ENCODE measurements at places on chromosomes 4 and X. TPM values are rescaled to one million over a fixed set of nuclear protein-coding genes. Genes with fewer than 3 reads are reported as not detected.
A peak's percentile ranks its signal among the peaks of the same experiment; 100 is the strongest.

The UNC5C gene
- total RNA-seq, result not detected

The ADAD1 gene
- not detected for total RNA-seq

The SHROOM2 gene
- total RNA-seq, result 0.08 TPM

The ANKRD17 gene
- total RNA-seq, result 88.6 TPM

The SLC6A8 gene
- total RNA-seq, result 4.1 TPM

The MANBA gene
- 14.7 TPM for total RNA-seq

The OTC gene
- not detected for total RNA-seq

GRCh38 chrX:153836921-153837320 is 6.6 kb upstream of the PDZD4 start:
- H3K27me3 ChIP-seq, result no peaks in the 10 kb centered on the region
- DNase-seq, result no peak

GRCh38 chrX:72620550-72621145 is 48.0 kb upstream of the HDAC8 start:
- no peaks in the 10 kb centered on the region for H3K4me1 ChIP-seq
- peak overlapping the region; percentile 74 for H3K4me3 ChIP-seq
- H3K36me3 ChIP-seq, result no peaks in the 10 kb centered on the region

GRCh38 chrX:31609130-31609529 is 537.3 kb upstream of the FTHL17 start:
- H3K4me3 ChIP-seq, result no peak overlapping the region
- H3K27me3 ChIP-seq, result no peaks in the 10 kb centered on the region
- DNase-seq, result no peak

DNA sequence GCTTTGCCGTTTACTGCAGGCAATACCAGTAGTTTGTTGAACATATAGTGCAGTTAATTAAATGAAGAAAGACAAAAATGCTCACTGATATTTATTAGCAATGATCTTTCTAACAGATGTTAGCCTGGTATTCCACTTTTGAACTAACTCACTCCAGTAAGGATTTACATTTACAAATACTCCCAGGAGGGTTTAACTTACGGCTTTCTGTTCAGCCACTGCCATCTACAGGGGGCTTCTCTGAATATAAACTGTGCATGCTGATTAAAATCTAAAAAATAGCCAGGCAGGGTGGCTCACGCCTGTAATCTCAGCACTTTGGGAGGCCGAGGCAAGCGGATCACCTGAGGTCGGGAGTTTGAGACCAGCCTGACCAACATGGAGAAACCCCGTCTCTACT is 2.2 kb upstream of the SRD5A3 start:
- H3K27me3 ChIP-seq, result no peaks in the 10 kb centered on the region
- H3K36me3 ChIP-seq, result no peaks in the 10 kb centered on the region
- no peak overlapping the region for H3K4me3 ChIP-seq
- no peak overlapping the region for H3K27ac ChIP-seq

GRCh38 chrX:1358793-1359476 is 22.4 kb downstream of the IL3RA start:
- no peak overlapping the region for H3K4me3 ChIP-seq
- peak overlapping the region; percentile 14 for H3K27ac ChIP-seq
- no peaks in the 10 kb centered on the region for H3K27me3 ChIP-seq
- peaks cover 15% of the 10 kb centered on the region for H3K36me3 ChIP-seq
- no peak for DNase-seq

DNA sequence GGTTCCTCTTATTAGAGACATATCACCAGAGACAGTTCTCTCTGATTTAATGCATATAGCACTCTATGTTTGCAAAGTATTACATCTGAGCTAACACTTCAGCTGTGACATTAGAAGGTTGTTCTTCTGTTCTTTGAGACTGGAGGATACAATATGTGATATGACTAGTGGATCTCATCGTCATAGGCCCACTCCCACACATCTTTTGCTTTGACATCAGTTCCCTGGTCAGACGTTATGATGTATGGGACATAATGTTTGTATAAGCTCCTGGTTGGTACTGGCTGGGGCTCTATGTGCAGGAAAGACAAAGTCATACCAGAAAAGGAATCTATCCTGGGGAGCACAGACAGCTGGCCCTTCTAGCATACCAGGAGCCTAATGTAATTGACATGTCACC is 57.7 kb upstream of the MAML3 start:
- peaks cover 38% of the 10 kb centered on the region for H3K27me3 ChIP-seq
- H3K36me3 ChIP-seq, result no peaks in the 10 kb centered on the region
- H3K4me3 ChIP-seq, result no peak overlapping the region
- no peaks in the 10 kb centered on the region for H3K4me1 ChIP-seq
- DNase-seq, result no peak
- no peak overlapping the region for H3K27ac ChIP-seq

DNA sequence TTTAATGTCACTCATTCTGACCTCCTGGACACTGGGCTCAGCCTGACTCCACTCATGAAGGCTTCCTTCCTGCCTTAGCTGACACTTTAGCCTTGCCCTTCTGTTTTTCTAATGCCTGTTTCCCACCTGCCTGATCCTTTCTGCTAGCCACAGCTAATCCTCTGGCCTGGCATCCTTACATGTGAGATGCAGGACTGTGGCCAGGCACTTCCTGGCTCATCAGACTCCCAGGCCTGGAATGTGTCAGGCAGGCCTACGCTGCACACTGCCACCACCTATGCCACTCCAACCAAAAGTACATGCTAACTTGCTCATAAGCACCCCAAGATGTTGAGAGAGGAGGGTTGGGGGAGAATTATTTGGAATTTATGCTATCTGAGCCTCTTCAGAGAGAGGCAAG is 138.8 kb upstream of the NALF2 start:
- no peak for DNase-seq
- H3K4me1 ChIP-seq, result no peaks in the 10 kb centered on the region
- no peak overlapping the region for H3K27ac ChIP-seq
- no peaks in the 10 kb centered on the region for H3K36me3 ChIP-seq
- H3K27me3 ChIP-seq, result no peaks in the 10 kb centered on the region

- H3K27me3 ChIP-seq, result no peaks in the 10 kb centered on the region
- H3K27ac ChIP-seq, result peak overlapping the region; percentile 73
- H3K4me1 ChIP-seq, result peaks cover 54% of the 10 kb centered on the region
- peaks cover 28% of the 10 kb centered on the region for H3K36me3 ChIP-seq
- peak overlapping the region; percentile 86 for H3K4me3 ChIP-seq
- DNase-seq, result no peak
Observed at GRCh38 chrX:71543316-71543715, 10.4 kb downstream of the OGT start.

- no peak overlapping the region for H3K27ac ChIP-seq
- H3K4me3 ChIP-seq, result no peak overlapping the region
- DNase-seq, result no peak
- H3K27me3 ChIP-seq, result peaks cover 17% of the 10 kb centered on the region
- peaks cover 5% of the 10 kb centered on the region for H3K4me1 ChIP-seq
Observed at GRCh38 chr4:183831026-183831446, 74.1 kb upstream of the STOX2 start.

GRCh38 chr4:56530269-56531148 is 24.9 kb downstream of the ARL9 start:
- H3K4me1 ChIP-seq, result no peaks in the 10 kb centered on the region
- no peaks in the 10 kb centered on the region for H3K27me3 ChIP-seq
- no peak overlapping the region for H3K4me3 ChIP-seq
- no peak overlapping the region for H3K27ac ChIP-seq
- no peaks in the 10 kb centered on the region for H3K36me3 ChIP-seq
- peak; percentile 86 for DNase-seq

DNA sequence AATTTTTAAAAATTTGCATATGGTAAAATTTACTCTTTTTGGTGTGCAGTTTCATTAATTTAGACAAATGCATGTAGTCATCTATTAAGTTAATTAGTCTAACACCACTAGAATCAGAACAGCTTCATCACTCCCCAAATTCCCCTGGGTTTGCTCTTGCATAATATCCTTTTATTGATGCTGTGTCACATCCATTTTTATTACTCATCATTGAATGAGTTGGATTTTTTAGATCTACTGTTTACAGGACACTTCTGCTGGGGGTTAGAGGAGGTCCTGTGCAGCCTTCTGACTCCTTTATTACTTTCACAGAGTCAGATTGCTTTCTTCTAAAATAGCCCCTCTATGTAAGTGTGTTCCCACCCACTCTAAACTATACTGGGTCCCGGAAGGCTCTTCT is 65.9 kb downstream of the MTHFD2L start:
- DNase-seq, result no peak
- no peaks in the 10 kb centered on the region for H3K27me3 ChIP-seq
- peak overlapping the region; percentile 23 for H3K27ac ChIP-seq

GRCh38 chr4:1246901-1247863 is 1.7 kb downstream of the CTBP1 start:
- H3K36me3 ChIP-seq, result no peaks in the 10 kb centered on the region
- H3K27ac ChIP-seq, result peak overlapping the region; percentile 86
- peaks cover 47% of the 10 kb centered on the region for H3K4me1 ChIP-seq
- peak overlapping the region; percentile 96 for H3K4me3 ChIP-seq
- DNase-seq, result peak; percentile 67
- no peaks in the 10 kb centered on the region for H3K27me3 ChIP-seq

DNA sequence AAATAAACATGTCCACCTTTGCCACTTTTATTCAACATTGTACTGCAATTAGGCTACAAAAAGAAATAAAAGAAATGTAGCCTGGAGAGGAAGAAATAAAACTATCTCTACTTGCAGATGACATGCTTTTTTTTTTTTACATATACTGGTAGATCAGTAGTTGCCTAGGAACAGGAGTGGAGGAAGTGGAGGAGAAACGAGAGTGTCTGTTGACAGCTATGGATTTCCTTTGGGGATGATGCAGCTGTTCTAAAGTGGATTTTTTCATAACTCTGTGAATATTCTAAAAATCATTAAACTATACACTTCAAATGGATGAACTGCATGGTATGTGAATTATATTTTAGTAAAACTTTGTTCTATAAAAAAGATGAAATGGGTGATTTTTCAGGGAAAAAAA is 116.4 kb downstream of the ANAPC4 start:
- H3K27ac ChIP-seq, result no peak overlapping the region
- no peak for DNase-seq
- no peak overlapping the region for H3K4me3 ChIP-seq
- H3K36me3 ChIP-seq, result no peaks in the 10 kb centered on the region
- H3K27me3 ChIP-seq, result peaks cover 6% of the 10 kb centered on the region

DNA sequence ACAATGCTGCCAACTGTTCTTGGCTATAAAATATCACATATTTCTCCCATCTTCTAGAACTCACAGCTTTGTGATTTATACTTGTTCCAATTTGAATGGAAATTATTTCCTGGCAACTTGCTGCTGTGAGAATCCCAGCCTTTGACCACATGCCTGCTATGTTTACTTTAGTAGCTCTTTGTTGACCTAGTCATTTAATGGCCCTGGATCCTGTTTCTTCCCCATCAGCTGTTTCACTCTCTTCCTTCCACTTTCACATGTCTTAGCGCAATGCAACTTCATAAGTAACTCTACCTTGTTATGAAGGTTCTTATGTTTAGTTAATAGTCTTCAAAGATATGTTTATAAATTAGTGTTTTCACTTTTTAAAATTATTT is 1973.6 kb upstream of the AGA start:
- H3K36me3 ChIP-seq, result peaks cover 5% of the 10 kb centered on the region
- no peak overlapping the region for H3K27ac ChIP-seq
- no peaks in the 10 kb centered on the region for H3K27me3 ChIP-seq
- H3K4me1 ChIP-seq, result no peaks in the 10 kb centered on the region

GRCh38 chr4:172011196-172011595 is 198.0 kb downstream of the GALNTL6 start:
- H3K4me3 ChIP-seq, result no peak overlapping the region
- H3K27ac ChIP-seq, result no peak overlapping the region
- no peak for DNase-seq
- no peaks in the 10 kb centered on the region for H3K27me3 ChIP-seq
- no peaks in the 10 kb centered on the region for H3K36me3 ChIP-seq
- H3K4me1 ChIP-seq, result no peaks in the 10 kb centered on the region

- peaks cover 24% of the 10 kb centered on the region for H3K36me3 ChIP-seq
- no peaks in the 10 kb centered on the region for H3K27me3 ChIP-seq
- DNase-seq, result no peak
- H3K27ac ChIP-seq, result no peak overlapping the region
- H3K4me3 ChIP-seq, result no peak overlapping the region
Observed at GRCh38 chr4:158861766-158862165, 92.9 kb downstream of the FNIP2 start.
